Cardiac ventricle fibroblast (primary cell): ENCODE measurements at places on chromosomes 1 and 21. TPM values are rescaled to one million over a fixed set of nuclear protein-coding genes. Genes with fewer than 3 reads are reported as not detected.

Gene KRTAP20-4
- not detected in 2 replicates for total RNA-seq

Gene MPL
- total RNA-seq = not detected in 2 replicates

Gene WNT4
- not detected in 2 replicates for total RNA-seq

Gene NBPF6
- not detected in 2 replicates for total RNA-seq

Gene TMEM81
- 0.50 and 0.88 TPM in 2 replicates for total RNA-seq

Gene TNFRSF14
- 15.9 and 23.1 TPM in 2 replicates for total RNA-seq

Gene BRINP3
- total RNA-seq = not detected in 2 replicates

Gene S100A10
- 253 and 261 TPM in 2 replicates for total RNA-seq

Gene OR2AK2
- not detected in 2 replicates for total RNA-seq

Gene FCRL2
- total RNA-seq = not detected in 2 replicates

Gene WNT2B
- total RNA-seq = 1.9 and 3.3 TPM in 2 replicates

Gene S100A12
- not detected in 2 replicates for total RNA-seq

Gene CCNL2
- total RNA-seq = 119 and 121 TPM in 2 replicates

Gene AK2
- total RNA-seq = 119 and 136 TPM in 2 replicates

Gene TEKT2
- total RNA-seq = not detected in 2 replicates

Gene SH2D1B
- not detected in 2 replicates for total RNA-seq

Gene CD53
- not detected in 2 replicates for total RNA-seq

Gene HRNR
- not detected in 2 replicates for total RNA-seq

Gene FNDC5
- total RNA-seq = 1.00 and 1.3 TPM in 2 replicates

Gene ACADM
- 16.5 and 28.3 TPM in 2 replicates for total RNA-seq

Gene TBCE
- total RNA-seq = 17.0 and 26.2 TPM in 2 replicates

Gene ID3
- 148 and 174 TPM in 2 replicates for total RNA-seq

Gene LRRC71
- not detected in 2 replicates for total RNA-seq

Gene STX12
- 40.8 and 43.9 TPM in 2 replicates for total RNA-seq

Gene SPSB1
- total RNA-seq = 14.9 and 19.9 TPM in 2 replicates

Gene TMPRSS15
- total RNA-seq = not detected in 2 replicates

Gene BARHL2
- not detected in 2 replicates for total RNA-seq

Gene MNDA
- total RNA-seq = not detected in 2 replicates

Gene ARHGEF19
- total RNA-seq = 11.7 and 11.9 TPM in 2 replicates

Gene TRAF5
- total RNA-seq = 4.1 and 8.0 TPM in 2 replicates

Gene CD84
- total RNA-seq = not detected in 2 replicates

Gene OR6N1
- total RNA-seq = not detected in 2 replicates

Gene TFF3
- 0.12 TPM in 1 of 2 replicates, not detected in the other for total RNA-seq

Gene SIK1
- total RNA-seq = 3.4 and 6.2 TPM in 2 replicates

Gene PEAR1
- total RNA-seq = 6.9 and 7.7 TPM in 2 replicates

Gene EGLN1
- 35.1 and 35.6 TPM in 2 replicates for total RNA-seq

Gene CRP
- total RNA-seq = 0.12 TPM in 1 of 2 replicates, not detected in the other

Gene UBE2J2
- total RNA-seq = 37.2 and 39.1 TPM in 2 replicates

Gene ADCY10
- 0.06 TPM in 1 of 2 replicates, not detected in the other for total RNA-seq

Gene IPO13
- 19.4 and 23.2 TPM in 2 replicates for total RNA-seq

Gene GCSAML
- total RNA-seq = not detected in 2 replicates

Gene CRNN
- total RNA-seq = not detected in 2 replicates

Gene LRRC53
- total RNA-seq = not detected in 2 replicates

Gene MAB21L3
- not detected in 2 replicates for total RNA-seq

Gene CHODL
- total RNA-seq = not detected in 2 replicates

Gene TAL1
- 0.10 and 0.25 TPM in 2 replicates for total RNA-seq

Gene SAMD11
- total RNA-seq = 11.4 and 12.5 TPM in 2 replicates

Gene AMPD1
- total RNA-seq = not detected in 2 replicates

Gene MYOG
- not detected in 2 replicates for total RNA-seq

Gene HES3
- not detected in 2 replicates for total RNA-seq

Gene S100A8
- total RNA-seq = not detected in 2 replicates
